ENCODE measurements at places on chromosomes 12 and 14. TPM values are rescaled to one million over a fixed set of nuclear protein-coding genes. Genes with fewer than 3 reads are reported as not detected.

Gene FAM186B
- polyA plus RNA-seq: 0.23 TPM

Gene BCL2L2
- polyA plus RNA-seq: 23.8 TPM

DNA sequence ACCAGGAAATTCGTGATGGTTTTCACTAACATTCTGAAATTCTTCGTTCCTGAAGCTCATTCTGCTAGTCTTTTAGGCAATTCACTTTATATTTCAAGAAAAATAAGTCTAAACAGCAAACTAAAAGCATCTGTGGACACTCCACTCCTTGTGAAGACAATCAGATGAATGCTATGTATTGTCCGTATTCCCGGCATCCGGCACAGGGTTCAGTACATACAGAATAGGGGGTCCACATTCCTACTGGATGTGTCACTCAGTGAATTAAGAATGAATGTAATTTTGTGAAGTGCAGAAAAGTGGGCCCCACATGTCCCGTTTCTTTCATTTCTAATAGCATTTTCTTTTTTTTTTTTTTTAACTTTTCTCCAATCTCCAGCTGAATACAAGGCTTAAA lies 241.3 kb downstream of the GRIN2B start:
- no peak for DNase-seq

- no peak for DNase-seq
Measured at GRCh38 chr12:76623931-76624330, 64.4 kb upstream of the OSBPL8 start.

DNA sequence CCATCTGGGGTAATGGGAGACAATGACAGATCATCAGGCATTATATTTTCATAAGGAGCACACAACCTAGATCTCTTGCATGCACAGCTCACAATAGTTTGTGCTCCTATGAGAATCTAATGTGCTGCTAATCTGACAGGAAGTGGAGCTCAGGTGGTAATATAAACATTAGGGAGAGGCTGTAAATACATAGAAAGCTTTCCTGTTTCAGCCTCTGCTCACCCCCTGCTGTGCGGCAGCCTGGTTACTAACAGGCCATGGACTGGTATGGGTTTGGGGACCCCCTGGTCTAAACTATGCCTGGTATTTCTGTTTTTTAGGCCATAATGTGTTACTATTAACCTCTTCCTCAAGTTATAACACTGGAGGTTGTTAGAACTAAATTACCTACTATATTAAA lies 1373.7 kb downstream of the LRFN5 start:
- DNase-seq: no peak

GRCh38 chr12:47986832-47987231 lies 17.4 kb downstream of the COL2A1 start:
- no peak for DNase-seq
